ENCODE measurements at places on chromosomes 3 and 15. TPM values are rescaled to one million over a fixed set of nuclear protein-coding genes. Genes with fewer than 3 reads are reported as not detected.

LRTM1 gene
- not detected for total RNA-seq

PDHB gene
- total RNA-seq = 26.8 TPM

DNA sequence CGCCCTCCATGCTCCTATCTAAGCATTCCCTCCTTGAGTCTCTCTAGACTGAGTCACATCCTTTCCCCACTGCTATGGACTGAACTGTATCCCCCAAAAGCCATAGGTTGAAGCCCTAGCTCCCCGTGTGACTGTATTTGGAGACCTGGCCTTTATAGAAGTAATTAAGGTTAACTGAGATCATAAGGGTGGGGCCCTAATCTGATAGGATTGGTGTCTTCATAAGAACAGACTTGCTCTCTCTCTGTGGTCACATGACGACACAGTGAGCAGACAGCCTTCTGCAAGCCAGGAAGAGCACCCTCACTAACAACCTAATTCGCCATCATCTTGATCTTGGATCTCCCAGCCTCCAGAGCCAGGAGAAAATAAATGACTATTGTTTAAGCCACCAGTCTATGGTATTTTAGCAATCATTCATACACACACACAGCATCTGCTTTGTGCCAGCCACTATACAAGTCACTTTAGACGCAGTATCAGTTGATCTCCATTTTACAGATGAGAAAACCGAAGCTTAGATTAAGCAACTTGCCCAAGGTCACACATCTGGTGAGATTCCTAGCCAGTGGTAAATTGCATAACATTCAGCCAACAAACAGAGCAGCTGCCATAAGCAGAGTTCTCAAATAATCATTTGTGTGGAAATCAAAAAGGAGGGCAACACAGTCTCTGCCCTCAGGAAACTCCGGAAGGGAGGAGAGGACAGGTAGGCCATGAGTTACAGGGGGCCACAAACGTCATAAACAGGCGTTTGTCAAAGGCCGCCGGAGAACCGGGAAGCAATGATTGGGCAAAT is 66.3 kb upstream of the HES1 start:
- H3K4me1 ChIP-seq = peaks cover 16% of the 10 kb centered on the region
- H3K27ac ChIP-seq = peak overlapping the region; percentile 94
- H3K36me3 ChIP-seq = no peaks in the 10 kb centered on the region
- H3K4me3 ChIP-seq = no peak overlapping the region
- no peak for DNase-seq
- H3K27me3 ChIP-seq = no peaks in the 10 kb centered on the region

- no peak for DNase-seq
- H3K36me3 ChIP-seq = no peaks in the 10 kb centered on the region
- no peak overlapping the region for H3K27ac ChIP-seq
- H3K4me1 ChIP-seq = peaks cover 12% of the 10 kb centered on the region
These were observed 24.3 kb upstream of the CP start for GRCh38 chr3:149245738-149246451.

- no peaks in the 10 kb centered on the region for H3K27me3 ChIP-seq
- peaks cover 17% of the 10 kb centered on the region for H3K4me1 ChIP-seq
- no peaks in the 10 kb centered on the region for H3K36me3 ChIP-seq
- no peak overlapping the region for H3K4me3 ChIP-seq
These were observed 38.0 kb downstream of the PRICKLE2 start for GRCh38 chr3:64187065-64187959.

DNA sequence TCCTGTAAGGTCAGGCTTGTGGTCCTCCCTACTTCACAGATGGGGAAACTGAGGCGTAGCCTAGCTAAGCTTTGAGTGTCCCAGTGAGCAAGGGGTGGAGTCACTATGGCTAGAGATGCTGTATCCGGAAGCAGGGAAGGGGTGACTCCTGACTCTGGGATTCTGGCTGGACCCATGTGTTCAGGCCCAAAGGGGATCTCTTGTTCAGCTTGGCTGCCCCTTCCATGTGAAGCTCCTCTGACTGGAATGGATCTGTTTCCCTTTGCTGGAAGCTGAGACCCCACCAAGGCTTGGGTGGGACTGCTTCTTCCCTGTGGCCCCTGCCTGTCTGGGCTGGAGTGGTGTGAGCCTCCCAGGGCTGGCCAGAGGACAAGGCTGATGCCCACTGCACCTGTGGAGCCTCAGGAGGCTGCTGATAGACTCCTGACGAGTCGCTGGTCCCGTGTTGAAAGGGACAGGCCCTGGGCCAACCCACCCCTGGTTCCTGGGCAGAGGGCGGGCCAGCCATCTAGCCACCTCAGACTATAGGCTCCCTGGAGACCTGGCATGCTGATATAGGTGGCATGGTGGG is 1.0 kb downstream of the MAPKAPK3 start:
- H3K36me3 ChIP-seq = no peaks in the 10 kb centered on the region
- H3K4me1 ChIP-seq = peaks cover 17% of the 10 kb centered on the region
- peak overlapping the region; percentile 92 for H3K27ac ChIP-seq
- DNase-seq = no peak
- no peaks in the 10 kb centered on the region for H3K27me3 ChIP-seq

DNA sequence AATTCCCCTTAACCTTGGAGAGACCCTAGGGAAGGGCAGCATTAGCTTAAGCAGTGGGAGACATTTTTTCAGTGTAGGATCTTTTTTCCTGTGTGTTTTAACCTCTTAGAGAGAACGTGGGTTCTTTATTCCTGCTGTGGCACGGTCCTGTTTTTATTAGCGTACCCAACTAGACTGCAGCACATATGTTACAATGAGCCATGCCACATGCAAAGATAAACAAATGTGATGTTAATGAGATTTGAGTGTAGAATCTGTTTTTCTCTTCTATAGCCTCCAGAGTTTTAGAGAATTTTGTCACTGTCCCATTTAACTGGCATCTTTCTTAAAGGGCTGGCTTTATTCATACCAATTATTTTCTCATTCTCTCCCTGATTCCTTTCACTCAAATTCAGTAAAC is 347.5 kb downstream of the CNTN4 start:
- no peaks in the 10 kb centered on the region for H3K36me3 ChIP-seq
- no peaks in the 10 kb centered on the region for H3K27me3 ChIP-seq
- no peak for DNase-seq
- H3K4me3 ChIP-seq = no peak overlapping the region
- no peak overlapping the region for H3K27ac ChIP-seq
- H3K4me1 ChIP-seq = no peaks in the 10 kb centered on the region

SLC25A20 gene
- 8.3 TPM for total RNA-seq

CPLX3 gene
- not detected for total RNA-seq

ANKUB1 gene
- not detected for total RNA-seq

GRCh38 chr15:59111251-59111650 is 6.3 kb downstream of the CCNB2 start:
- H3K27me3 ChIP-seq = no peaks in the 10 kb centered on the region
- H3K4me1 ChIP-seq = no peaks in the 10 kb centered on the region
- H3K36me3 ChIP-seq = no peaks in the 10 kb centered on the region
- H3K27ac ChIP-seq = no peak overlapping the region

DNA sequence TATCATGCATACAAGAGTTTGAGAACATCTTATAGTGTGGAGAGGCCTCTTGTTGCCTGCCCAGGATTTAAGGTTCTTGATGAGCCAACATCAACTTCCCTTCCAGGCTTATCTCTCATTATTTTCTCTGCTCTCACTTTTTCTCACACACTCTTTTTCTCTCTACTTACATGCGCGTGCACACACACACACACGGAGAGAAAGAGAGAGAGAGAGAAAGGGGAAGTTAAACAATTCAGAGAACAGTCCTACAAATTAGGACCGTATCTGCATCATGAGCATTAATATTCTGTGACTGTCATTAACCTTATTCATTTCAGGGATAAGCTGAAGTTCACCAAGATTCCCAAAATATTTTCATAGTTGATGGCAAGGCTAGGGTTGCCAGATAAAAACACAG is 269.0 kb downstream of the ZNF621 start:
- no peak overlapping the region for H3K4me3 ChIP-seq
- H3K36me3 ChIP-seq = no peaks in the 10 kb centered on the region
- H3K27ac ChIP-seq = no peak overlapping the region
- no peaks in the 10 kb centered on the region for H3K27me3 ChIP-seq
- no peak for DNase-seq

FANCD2 gene
- total RNA-seq = 1.7 TPM

DNA sequence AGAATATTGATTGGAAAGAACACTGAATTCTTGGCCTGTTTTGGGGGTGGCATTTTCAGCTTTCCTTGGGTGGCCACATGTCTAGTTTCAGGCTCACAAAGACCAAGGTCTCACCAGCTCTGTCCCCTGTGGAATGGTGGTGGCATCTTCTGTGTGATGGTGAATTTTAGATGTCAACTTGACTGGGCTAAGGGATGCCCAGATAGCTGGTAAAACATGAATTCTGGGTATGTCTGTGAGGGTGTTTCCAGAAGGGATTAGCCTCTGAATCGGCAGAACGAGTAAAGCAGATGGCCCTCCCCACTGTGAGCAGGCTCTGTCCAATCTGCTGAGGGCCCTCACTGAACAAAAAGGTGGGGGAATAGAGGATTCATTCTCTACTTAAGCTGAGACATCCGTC is 34.4 kb upstream of the MYZAP start:
- H3K4me3 ChIP-seq = no peak overlapping the region
- no peak for DNase-seq
- H3K27me3 ChIP-seq = no peaks in the 10 kb centered on the region
- peaks cover 3% of the 10 kb centered on the region for H3K4me1 ChIP-seq

GRCh38 chr15:32956006-32956405 is 238.2 kb downstream of the GREM1 start:
- H3K4me1 ChIP-seq = no peaks in the 10 kb centered on the region
- H3K36me3 ChIP-seq = no peaks in the 10 kb centered on the region
- no peak overlapping the region for H3K27ac ChIP-seq
- H3K4me3 ChIP-seq = no peak overlapping the region

MKRN2OS gene
- 2.8 TPM for total RNA-seq

EEF1AKMT4 gene
- total RNA-seq = 4.4 TPM

NTRK3 gene
- total RNA-seq = 0.16 TPM

GRCh38 chr3:26807272-26807671 is 184.7 kb downstream of the LRRC3B start:
- H3K36me3 ChIP-seq = no peaks in the 10 kb centered on the region
- no peaks in the 10 kb centered on the region for H3K4me1 ChIP-seq
- no peak for DNase-seq
- H3K4me3 ChIP-seq = no peak overlapping the region

DNA sequence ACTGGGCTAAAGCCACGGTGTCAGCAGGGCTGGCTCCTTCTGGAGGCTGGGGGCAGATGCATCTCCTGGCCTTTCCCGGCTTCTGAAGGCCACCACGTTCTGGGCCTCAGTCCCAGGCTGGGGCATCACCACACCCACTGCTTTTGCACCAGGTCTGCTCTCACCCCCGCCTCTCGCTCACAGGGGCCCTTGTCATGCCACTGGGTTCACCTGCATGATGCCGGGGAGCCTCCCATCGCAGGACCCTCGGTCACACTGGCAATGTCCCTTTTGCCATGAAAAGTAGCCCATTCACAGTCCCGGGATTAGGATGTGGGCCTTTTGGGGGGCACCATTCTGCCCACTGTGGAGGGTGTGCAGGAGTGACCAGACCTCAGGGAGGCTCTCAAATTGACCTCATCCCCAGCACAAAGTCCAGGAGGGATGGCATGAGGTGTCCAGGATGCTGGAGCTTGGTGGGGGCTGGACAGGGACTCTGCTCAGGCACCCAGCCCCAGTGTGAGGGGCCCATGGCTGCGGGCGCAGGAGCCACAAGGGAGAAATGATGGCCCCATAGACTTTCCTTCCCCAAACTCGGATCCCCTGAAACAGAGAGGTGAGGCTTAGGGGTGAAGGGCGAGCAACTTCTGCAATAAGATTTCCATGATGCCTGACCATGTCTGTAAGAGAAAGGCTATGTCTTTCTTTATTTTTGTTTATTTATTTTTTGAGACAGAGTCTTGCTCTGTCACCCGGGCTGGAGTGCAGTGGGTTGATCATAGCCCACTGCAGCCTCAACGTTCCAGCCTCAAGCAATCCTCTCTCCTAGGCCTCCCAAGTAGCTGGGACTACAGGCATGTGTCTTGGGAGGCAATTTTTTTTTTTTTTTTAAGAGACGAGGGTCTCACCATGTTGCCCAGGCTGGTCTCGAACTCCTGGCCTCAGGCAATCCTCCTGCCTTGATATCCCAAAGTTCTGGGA is 189.1 kb downstream of the GOLGA6L6 start:
- no peak overlapping the region for H3K27ac ChIP-seq
- DNase-seq = peak; percentile 9
- H3K4me3 ChIP-seq = no peak overlapping the region
- peaks cover 18% of the 10 kb centered on the region for H3K27me3 ChIP-seq
- peaks cover 2% of the 10 kb centered on the region for H3K4me1 ChIP-seq

DNA sequence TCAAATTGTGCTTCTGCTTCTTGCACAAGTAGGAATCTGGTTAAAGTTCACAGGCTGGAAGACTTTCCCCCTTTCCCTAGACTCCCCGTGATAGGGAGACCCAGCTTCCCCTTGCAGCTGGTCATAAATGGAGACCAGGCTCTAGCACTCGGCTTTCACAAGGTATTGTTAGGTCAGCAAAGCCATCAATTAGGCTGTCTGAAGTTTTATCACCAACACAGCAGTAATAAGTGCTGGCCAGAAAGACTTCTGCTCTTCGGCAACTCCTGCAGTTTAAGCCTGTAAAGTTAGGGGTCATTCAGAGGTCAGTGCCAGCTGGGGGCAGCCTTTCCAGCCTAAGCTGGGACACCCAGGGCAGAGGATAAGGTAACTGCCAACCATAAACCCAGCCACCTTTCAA is 203.4 kb downstream of the MEIS2 start:
- peak overlapping the region; percentile 38 for H3K27ac ChIP-seq
- no peaks in the 10 kb centered on the region for H3K36me3 ChIP-seq
- no peak for DNase-seq
- no peaks in the 10 kb centered on the region for H3K4me1 ChIP-seq

- H3K4me1 ChIP-seq = no peaks in the 10 kb centered on the region
- H3K27me3 ChIP-seq = no peaks in the 10 kb centered on the region
- H3K4me3 ChIP-seq = no peak overlapping the region
- no peaks in the 10 kb centered on the region for H3K36me3 ChIP-seq
- no peak for DNase-seq
- H3K27ac ChIP-seq = no peak overlapping the region
These were observed 435.6 kb upstream of the GRM7 start for GRCh38 chr3:6425289-6425820.

Data from pancreas (tissue), 10 donors.